ENCODE measurements at places on chromosomes 3 and 15.

DNA sequence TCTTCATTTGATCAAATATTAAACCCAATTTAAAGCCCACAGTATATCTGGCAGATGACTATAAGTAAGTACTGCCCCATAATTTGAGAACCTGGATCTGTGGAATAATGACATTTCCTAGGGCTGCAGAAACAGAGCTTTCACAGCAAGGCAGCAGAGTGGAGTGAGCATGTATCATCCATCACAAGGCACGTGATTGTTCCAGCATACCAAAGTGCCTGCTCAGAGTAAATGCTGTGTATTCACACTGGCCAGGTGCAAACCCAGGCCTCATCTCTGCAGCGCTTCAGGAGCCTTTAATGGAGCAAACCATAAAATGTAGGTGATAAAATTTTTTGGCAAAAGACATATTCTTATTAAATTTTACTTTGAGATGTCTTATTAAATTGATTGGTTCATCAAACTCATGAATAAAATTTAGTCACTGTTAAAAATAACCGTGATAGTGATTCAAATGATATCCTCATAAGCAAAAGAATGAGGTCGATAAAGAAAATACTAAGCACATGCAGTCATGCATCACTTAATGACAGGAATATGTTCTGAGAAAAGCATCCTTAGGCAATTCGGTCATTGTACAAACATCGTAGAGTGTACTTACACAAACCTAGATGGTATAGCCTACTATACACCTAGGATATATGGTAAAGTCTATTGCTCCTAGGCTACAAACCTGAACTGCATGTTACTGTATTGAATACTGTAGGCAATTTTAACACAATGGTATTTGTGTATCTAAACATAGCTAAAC is 99.3 kb upstream of the SLC24A5 start:
- DNase-seq, result no peak

- no peak for DNase-seq
These were observed 75.3 kb upstream of the BLM start for GRCh38 chr15:90641581-90642463.

DNA sequence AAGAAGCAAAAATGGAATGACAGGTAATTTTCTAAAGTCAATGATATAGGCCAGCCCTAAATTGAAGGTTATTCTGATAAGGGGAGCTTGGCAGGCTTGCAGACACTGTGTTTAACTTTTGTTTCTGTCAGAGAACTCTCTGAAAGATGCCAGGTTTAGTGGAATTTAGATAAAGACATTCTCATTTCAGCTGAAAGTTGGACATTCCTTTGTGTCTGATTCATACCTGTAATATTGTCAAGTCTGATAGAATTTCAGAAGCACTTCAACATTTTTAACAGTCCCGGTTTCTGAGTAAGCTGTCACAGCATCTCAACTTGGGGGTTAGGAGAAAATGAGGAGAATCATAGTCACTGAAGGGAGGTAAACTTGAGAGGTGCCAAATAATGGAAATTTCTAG is 84.0 kb downstream of the DIPK2A start:
- DNase-seq, result no peak

DNA sequence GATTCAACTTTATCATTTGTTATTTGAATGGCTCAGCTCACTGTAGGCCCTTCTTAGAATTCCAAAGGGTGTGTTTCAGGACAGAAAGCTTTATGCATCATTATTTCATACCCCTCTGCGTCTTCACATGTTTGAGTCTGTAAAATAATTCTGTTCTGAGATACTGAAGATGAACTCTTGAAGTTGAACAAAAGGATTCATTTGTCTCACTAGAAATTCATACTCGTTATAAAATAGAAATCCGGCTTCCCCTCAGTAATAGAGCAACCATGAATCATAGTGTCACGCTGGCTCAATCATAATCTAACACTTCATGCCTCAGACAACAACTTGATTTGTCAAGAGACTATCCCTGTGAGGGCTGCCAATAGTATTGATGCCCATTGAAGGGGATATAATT is 1015.4 kb upstream of the SEMA6D start:
- no peak for DNase-seq

DNA sequence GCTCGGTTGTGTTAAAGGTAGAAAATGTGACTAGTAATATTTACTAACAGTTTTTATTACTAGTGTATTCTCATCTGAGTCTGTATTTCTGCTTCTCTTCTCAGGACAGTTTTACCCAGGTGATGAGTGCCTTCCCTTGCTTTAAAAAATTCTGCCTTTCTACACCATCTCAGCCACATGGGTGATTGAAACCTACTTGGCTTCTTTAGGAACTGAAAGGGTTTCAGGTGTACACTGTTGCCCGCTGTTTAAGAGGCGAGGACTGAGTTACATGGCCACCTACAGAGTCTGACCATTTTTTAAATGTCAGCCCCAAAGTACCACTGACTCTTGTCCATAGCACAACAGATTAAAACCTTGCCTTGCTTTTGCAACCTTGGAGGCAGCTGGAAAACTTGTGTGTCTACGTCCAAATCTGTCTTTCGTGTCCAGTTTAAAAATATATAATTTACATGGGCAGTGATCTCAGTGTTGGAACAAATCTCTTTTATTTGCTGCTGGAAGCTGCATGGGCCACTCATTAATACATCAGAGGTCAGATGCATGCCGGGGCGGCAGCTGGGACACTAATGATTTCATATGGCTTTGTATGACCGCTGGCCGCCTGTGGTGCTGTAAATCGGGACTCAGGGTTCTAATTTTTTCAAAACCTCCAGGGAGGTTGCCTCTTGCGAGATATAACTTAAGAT is 44.6 kb downstream of the TRIM71 start:
- no peak for DNase-seq

DNA sequence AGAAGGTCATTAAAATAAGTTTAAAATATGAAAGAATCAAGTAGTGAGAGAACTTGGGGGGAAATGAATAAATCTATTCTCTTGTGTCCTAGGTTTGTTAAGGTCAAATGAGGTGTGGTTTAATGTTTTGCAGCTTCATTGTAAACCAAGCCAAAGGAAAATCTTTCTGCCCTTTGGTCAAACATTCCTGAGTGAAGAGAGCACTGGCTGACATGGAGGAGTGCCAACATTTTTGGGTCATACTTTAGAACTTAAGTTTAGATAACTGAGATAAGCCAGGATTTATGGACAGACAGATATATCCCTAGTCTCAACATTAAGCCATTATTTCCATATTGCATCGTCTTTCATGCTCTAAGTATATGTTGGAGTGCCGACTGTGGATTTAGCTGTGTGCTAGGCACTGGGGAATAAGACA is 66.4 kb downstream of the PTPRG start:
- no peak for DNase-seq

DNA sequence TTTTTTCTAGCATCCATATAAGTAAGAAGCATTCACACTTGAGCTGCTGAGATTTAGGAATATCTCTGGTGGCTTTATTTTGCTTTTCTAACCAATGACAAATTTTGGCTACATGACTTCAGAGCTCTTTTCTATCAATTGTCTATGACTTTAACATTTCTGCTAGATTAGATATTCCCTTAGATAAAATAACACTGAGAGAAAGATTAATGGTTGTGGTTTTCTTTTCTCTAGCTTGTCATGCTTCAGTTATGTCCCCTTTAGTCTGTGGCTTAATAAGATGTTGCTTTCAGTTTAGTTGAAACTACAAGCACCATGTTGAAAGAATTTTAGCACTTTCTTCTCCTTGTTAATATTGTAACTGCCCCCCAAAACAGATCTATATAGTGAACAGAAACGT is 665.6 kb upstream of the CCDC54 start:
- DNase-seq, result no peak

DNA sequence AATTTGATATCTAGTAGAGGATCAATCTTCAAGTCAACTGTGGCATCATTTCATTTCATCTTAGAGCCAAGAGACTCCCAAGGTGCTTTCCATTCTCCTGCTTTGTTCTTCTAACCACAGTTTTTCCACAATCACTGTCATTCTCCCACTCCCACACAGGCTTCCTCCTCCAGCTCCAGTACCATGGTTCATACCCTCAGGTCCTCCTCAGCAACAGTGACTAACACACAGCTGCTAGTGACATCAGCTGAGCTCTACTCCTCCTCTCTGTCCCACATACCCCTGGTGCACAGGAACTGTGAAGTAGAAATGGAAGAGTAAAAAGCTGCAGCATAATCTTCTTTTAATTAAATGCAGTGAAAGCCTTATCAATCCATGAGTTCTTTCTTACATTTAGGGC is 200.2 kb upstream of the DPH6 start:
- DNase-seq, result no peak

DNA sequence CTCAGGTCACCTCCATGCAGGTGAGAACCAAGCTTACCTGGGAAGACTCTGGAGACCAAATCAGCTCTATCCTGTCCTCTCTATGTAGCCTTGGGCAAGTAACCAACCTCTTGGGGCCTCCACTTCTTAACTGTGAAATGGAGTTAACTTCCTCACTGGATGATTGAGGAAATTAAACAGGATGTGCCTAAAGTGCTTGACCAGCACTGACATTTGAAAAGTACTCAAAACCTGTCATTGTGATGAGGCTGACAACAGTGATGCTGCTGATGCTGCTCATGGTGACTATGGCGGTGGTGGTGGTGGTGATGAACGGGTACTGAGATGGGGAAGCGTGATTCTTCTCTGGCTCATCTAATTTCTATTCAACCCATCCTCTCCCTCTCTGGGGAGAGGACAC is 22.3 kb downstream of the VIPR1 start:
- no peak for DNase-seq

DNA sequence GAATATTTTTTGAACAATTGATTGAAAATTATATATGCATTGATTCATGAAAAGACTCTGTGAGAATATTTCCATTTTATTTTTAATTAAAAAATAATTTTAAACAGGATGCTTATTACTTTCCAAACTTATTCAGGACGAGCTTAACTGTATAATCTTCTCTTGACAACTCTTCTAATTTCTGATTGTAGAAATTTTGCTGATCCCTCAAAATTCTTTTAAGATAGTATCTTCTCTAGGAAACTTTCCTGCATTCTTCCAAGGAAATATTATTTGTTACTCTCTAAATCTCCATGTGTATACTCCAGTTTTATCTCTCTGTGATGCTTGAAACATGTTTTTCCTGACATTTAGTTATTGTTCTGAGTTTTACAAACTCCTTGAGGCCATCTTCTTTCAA is 197.2 kb downstream of the BCHE start:
- DNase-seq, result no peak

- DNase-seq, result no peak
These were observed 413.6 kb upstream of the ARL6 start for GRCh38 chr3:97350971-97351370.
